ENCODE measurements at places on chromosomes 13 and 19.
A peak's percentile ranks its signal among the peaks of the same experiment; 100 is the strongest.

GRCh38 chr13:96525715-96526114 lies 435.8 kb downstream of the HS6ST3 start:
- DNase-seq: peak; percentile 22

- no peak for DNase-seq
Measured at GRCh38 chr13:28545583-28546333, 50.8 kb upstream of the FLT1 start.

- no peak for DNase-seq
Measured at GRCh38 chr13:31846961-31847752, 107.8 kb downstream of the RXFP2 start.

GRCh38 chr19:16363133-16363851 lies 38.7 kb downstream of the KLF2 start:
- DNase-seq: no peak

DNA sequence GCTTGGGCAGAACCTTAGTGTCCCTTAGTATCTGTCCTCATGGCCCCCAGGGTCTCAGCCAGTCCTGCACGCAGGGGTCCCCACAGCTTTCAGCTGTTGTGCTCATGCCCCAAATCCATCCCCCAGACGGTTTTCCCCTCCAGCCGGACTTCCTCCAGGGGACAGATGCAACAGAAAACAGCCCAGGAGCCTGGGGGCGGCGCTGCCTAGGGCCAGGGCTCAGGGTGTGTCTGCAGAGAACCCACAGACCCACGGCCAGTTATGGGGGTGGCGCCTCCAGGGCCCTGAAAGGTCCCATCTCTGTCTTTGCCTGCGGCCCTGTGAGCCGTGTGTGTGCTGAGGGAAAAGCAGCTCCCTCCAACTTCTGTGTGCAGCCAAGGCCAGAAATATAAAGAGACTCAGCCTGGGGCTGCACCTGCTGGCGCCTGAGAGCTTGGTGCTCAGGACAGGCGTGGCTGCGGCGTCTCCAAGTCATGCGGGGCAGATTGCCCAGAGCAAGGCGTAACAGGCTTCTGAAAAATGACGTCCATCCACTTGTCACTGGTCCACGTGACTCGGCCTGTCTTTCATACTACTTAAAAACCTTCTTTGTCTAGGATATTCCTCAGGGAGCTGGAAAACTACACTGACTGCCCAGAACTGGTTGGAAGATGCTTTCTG lies 22.1 kb upstream of the F7 start:
- no peak for DNase-seq

GRCh38 chr13:50793026-50793425 lies 50.5 kb downstream of the DLEU7 start:
- no peak for DNase-seq

DNA sequence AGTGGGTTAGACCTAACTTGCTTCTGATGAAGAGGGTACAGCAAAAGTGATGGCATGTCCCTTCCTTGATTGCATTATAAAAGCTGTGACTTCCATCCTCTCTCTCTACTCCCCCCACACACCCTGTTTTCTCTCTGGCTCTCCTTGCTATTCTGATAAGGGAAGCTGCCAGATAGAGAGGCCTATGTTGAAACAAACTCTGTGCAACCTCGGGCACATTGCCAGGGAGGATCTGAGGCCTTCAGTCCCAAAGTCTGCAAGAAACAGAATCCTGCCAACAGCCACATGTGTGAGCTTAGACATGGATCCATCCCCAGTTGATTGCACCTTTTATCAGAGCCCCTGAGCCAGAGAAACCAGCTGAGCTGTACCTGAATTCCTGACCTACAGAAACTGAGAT lies 44.8 kb upstream of the ARGLU1 start:
- DNase-seq: no peak

DNA sequence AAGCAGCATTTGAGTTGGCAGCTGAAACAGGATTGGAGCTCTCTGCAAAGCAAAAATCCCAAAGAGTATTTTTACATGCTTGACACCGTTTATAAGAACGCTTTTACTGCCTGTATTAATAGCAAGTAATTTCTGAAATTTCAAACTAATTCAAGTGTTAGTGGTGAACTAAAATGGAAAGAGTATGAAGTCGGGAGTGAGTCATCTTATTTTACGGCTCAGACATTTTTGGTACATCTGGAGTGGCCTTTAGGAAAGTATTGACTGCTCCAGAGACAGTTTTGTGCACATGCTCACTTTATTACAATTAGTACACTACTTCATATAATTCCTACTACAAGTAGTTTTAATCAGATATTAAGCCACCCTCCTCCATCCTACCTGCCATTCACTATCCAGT lies 167.4 kb downstream of the SLITRK6 start:
- DNase-seq: no peak

DNA sequence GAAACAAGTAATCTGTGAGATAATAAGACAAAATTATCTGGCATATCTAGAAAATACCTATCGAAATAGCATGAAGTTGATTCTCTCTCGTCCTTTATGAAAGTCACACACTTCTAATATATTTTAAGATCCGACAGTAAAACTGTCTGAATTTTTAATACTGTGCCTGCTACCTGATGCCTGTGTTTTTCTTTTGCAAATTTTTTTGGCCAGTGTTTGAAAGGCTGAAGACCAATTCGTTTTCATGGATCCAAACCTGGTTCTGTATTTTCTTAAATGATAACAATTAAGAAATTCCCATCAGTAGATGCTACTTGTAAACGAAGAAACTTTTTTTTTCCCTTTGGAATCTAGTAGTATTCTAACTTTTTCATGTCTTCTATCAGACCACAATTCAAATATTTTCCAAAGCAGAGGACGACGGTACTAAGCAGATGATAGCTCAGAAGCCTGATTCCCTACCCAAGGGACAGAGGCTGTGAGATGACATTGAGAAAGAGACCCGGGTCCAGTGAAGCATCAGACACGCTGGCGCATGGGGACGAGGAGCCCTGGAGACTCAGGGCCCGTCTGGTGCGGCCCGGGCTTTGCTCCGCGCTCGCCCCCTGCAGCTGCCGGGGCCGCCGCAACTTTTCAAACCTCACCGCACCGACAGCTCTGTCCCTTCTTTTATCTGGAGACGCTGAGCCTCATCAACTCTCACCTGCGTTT lies 49.5 kb upstream of the PABPC3 start:
- DNase-seq: no peak

DNA sequence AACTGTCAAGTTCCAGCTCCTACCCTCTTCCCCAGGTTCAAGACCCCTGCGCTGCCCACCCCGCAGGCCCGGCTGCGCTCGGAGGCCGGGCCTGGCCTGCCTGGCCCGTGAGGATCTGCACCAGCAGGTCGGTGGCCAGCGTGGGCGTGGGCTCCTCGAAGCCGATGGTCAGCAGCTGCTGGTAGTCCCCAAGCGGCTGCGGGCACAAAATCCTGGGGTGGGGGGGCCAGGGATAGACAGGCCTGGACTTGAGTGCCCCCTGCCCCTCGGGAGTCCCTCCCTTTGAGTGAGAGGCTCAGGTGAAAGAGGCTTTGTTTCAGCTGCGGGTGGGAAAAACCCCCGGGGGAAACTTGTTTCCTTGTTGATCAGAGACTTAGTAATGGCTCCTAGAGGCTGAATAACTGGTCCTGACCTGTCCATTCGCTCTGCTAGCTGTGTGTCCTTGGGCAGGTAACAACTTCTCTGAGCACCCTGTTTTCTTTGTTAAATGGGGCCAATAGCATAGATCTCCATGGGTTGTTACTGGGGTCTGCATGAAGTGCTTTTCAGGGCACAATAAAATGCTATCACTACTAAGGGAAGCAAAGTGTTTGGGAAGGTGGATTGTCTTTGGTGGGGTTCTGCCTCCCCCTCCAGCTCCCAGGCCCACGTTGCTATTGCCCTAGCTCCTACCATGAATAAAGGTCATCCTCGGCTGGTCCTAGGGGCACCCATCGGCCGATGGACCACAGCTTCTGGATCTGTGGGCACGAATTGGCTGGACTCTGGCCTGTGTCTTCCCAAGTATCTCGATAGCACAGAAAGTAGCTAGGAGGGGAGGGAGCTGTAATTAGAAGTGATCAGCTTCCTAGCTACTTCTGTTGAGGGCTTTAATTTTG lies 3.5 kb downstream of the C19orf67 start:
- no peak for DNase-seq

GRCh38 chr19:53076984-53077383 lies 26.2 kb downstream of the ZNF160 start:
- peak; percentile 14 for DNase-seq

DNA sequence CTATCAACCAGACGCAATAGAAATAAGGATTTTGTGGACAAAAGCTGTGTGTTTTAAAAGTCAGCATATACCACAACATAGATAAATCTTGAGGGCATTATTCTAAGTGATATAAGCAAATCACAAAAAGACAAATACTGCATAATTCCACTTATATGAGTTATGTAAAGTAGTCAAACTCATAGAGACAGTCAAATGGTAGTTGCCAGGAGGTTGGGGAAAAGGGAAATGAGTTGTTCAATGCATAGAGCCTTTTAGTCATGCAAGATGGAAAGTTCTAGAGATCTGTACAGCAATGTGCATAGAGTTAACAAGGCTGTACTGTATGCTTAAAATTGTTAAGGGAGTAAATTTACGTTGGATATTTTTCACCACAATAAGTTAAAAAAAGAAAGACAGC lies 244.7 kb downstream of the DCT start:
- DNase-seq: no peak

DNA sequence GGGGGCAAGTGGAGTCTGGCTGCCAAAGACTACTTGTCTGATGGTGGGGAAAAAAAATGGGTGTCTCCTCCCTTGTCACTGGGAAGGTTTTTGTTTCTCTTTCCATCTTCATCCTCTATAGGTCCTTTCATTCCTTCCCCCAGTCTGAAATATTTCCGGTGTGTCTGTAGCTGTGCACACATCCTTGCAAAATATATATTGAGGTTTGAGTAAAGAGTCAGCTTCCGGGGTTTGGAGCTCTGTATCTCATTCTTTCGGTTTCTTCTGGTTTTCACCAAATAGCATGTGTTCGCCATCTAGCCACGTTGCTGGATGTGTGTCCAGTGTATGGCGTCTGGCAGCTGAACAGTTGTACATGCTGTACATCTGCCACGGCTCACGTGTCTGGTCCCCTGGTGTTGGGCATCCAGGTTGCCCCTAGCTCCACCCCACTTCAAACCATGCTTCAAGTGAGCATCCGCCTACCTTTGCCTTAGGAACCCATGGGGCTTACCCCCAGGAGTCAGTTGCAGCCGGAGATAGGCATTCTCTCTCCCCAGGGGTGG lies 142.2 kb downstream of the SIPA1L3 start:
- DNase-seq: no peak

- DNase-seq: no peak
Measured at GRCh38 chr13:113845723-113846635, 17.9 kb downstream of the GAS6 start.

GRCh38 chr13:39244561-39245230 lies 206.4 kb downstream of the NHLRC3 start:
- DNase-seq: no peak

DNA sequence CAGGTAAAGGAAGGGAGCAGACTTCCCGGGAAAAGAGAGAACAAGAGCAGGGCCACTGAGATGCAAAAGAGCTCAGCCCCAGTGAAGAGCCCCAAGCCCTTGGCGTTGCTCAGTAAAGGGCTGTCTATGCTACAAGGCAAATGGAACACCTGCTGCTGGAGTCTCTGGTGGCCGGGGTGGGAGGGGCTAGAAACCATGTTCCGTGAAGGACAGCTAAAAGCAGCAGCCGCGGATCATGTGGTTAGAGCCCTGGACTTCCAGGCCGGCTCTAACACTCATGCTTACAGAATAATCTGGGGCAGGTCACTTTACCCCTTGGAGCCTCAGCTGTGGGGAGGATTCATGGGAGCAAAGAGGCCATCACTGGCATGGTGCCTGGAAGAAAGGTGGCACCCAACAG lies 17.8 kb downstream of the POU2F2 start:
- no peak for DNase-seq

GRCh38 chr13:22883956-22884355 lies 296.8 kb upstream of the SGCG start:
- DNase-seq: no peak

- no peak for DNase-seq
Measured at GRCh38 chr13:95117092-95117491, 184.2 kb downstream of the ABCC4 start.

GRCh38 chr19:37655301-37655688 lies at the start of gene ZFP30:
ZFP30 (minus strand) TSS chr19:37655465; CDS start chr19:37647822, 7,643 bp downstream.
- DNase-seq: peak; percentile 81

DNA sequence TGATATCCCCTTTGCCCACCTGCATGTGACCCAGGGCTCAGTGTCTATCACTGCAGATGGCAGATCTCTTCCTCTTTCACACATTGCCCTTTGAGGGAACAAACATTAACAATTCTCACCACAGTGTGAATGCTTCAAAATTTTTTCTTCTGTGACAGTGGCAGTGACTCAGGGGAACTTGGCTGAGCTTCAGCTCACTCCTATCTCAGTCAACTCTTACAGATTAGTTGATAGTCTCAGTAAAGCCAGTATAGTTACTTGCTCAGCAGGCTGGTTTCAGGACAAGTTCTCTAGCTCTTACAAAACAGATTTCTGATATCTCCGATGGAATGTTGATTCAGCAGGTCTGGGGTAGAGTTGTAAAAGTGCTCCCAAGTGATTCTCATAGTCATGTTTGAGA lies 166.9 kb downstream of the DLEU7 start:
- DNase-seq: no peak

DNA sequence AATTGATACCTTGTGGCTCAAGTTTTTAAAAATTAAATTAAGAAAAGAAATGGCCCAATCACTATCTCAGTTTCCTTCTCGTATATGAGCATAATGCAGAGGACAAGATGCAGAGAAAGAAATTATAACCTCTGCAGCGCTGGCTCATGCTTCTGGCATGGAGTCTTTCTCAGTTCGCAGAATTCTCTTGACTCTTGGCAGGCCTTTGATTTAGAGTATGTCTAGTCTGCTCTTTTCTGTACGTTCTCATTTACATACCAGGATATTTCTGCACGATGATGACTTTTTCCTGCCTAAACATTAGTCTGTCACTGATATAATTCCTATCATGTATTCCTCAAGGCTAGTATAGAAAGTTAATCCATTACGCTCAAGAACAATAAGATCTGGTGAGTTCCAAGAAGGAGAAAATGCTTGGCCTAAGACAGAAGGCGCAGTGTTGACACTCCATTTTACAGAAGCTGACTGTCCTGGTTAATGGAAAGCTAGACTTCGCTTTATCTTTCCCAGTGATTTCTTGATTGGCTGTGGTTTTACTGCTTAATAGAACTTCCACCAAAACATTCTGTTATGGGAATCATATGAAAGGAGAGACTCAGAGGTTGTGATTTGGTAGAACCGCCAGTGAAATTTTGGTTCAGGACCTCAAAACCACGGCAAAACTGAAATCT lies 1.7 kb upstream of the SMAD9 start:
- no peak for DNase-seq

DNA sequence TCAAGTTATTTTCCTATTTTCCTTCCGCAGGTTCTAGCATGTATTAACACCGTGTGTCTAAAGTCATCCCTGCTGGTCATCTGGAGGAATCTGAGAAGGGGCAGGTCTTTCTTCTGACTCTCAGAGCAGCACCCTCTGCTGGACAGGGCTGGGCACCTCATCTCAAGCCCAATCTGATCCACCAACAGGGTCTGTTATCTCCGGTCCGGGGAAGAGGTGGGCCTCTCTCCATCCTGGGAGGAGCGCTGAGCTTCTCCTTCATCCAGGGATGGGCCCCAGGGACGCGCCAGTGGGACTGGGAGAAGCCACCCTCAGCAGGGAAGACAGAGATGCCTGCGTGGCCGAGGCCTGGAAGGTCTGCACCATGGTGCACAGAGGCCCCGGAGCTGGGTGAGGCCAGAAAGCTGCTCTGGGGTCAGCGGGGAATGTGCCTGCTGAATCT lies 26.0 kb upstream of the ZNF331 start:
- peak; percentile 71 for DNase-seq

GRCh38 chr19:48842789-48843162 lies 6.5 kb upstream of the HSD17B14 start:
- DNase-seq: peak; percentile 58
